Anterior cingulate cortex (tissue), 58 donors: ENCODE measurements at places on chromosomes 4 and X.
A peak's percentile ranks its signal among the peaks of the same experiment; 100 is the strongest.

- DNase-seq: no peak
These were observed 35.4 kb upstream of the UGT2A3 start for GRCh38 chr4:68987007-68987406.

GRCh38 chr4:74460833-74461232, 15.9 kb downstream of the AREG start:
- no peak for DNase-seq

DNA sequence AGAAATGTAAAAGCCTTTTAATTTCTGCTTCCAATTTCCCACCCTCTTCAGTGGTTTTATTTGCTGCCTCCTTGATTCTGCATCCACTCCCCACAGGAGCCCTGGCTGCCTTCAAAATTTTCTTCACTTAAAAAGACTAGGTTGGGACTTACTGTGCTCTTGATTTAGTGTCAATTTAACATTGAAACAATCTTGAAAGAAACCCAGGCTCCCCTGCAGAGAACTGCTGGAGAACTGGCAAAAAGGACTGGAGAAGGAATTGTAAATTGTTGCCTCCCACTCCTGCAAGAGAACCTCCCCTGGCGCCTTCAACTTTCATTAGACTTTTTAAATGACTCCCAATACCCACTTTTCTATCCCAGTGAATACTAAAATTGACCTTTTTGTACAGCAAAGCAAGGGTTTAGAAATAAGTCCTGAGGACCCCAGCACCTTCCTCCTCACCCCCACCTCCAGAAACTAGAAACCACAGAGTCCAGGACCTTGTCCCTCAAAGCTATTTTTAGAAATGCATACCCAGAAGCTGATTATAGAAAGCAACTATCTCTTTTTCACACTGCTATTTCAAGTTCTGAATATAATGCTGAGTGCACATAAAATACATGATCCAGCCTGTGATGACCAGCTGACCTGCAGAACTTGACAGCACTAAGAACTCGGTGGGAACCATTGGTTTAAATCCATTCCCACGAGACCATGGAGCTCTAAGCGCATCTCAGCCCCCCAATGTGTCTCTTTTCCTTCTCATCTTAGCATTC, 155.5 kb downstream of the INPP4B start:
- peak; percentile 2 for DNase-seq

GRCh38 chrX:91080822-91081221, 353.8 kb upstream of the PABPC5 start:
- DNase-seq: no peak

DNA sequence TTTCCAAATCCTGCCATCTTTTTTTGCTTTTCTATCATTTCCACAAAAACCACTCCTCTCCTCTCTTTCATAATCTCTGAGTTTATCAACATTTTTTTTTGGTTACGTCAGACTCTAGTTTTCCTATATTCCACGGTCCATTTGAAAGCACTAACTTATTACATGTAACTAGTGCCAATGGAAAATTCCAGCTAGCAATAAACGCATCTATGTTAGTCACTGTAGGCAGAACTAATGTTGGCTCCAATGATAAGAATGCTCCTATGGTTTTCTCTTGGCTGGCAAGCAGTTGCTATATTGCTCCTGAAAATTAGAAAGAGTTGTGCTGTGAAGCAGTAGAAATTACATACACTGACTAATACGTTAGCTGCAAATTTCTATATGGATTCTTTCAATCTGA, 634.6 kb upstream of the FTHL17 start:
- no peak for DNase-seq
